ENCODE measurements at places on chromosomes 7 and 10.
A peak's percentile ranks its signal among the peaks of the same experiment; 100 is the strongest.

GRCh38 chr7:120583899-120584586, 273.9 kb downstream of the TSPAN12 start:
- DNase-seq: peak; percentile 59

GRCh38 chr10:22243321-22243720, 25.5 kb upstream of the EBLN1 start:
- DNase-seq: no peak

DNA sequence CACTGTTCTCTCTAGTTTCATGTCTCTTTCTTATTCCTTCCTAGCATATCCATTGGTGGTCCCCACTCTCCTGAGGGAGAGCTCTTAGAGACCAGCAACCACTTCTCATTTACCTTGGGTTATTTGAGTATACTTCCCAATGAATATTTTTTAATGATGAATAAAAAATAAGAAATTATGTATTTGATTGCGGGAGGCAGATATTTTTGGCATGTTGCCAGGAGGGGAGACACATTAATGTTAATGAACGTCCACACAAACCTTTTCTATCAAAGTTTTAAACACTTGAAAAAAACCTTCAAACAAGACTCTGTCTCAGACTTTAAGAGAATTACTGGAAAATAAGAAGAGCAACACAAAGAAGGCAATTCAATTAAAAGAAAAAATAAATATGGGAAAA, 260.6 kb upstream of the MAGI2 start:
- no peak for DNase-seq

DNA sequence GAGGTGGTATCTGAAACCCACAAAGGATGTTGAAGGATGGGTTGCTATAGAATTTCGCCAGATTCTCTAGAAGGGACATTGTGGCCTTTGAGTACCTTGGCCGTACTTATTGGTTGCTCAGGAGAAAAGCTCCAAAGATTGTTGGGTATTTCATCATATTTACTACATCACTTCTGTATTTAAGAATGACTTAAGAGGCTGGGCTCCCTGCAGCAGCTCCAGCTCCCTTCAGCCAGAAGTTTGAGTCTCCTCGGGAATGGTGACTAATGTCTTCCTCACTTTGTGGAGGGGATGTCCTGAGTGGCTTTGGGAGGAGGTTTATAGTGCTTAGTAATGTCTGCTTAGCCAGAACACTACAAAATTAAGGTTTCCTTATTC, 18.1 kb downstream of the MINDY4 start:
- DNase-seq: peak; percentile 89

GRCh38 chr7:42105554-42106358, 131.3 kb downstream of the GLI3 start:
- DNase-seq: no peak

DNA sequence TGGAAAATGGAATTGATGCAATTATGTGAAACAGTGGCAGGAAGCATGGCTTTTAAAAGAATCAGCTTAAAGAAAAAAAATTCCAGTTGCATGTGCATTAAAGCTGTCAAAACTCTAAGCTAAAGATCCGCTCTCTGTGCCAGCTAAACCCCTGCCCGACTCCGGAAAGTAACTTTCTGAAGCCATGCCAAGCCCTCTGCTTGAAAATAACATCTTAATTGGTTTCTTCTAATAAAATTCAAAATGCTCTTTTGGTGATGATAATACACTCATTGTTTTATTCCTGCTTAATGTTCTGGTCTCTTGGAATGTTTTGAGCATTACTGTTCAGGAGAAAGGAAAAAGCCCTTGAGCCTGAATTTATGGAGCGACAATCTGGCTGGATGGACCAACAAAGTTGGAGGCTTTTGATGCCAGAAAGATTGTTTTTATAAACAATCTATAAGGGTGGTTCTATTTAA, 11.7 kb downstream of the SEMA3C start:
- no peak for DNase-seq

- DNase-seq: no peak
Measured at GRCh38 chr10:91549262-91549661, 83.6 kb downstream of the PPP1R3C start.

DNA sequence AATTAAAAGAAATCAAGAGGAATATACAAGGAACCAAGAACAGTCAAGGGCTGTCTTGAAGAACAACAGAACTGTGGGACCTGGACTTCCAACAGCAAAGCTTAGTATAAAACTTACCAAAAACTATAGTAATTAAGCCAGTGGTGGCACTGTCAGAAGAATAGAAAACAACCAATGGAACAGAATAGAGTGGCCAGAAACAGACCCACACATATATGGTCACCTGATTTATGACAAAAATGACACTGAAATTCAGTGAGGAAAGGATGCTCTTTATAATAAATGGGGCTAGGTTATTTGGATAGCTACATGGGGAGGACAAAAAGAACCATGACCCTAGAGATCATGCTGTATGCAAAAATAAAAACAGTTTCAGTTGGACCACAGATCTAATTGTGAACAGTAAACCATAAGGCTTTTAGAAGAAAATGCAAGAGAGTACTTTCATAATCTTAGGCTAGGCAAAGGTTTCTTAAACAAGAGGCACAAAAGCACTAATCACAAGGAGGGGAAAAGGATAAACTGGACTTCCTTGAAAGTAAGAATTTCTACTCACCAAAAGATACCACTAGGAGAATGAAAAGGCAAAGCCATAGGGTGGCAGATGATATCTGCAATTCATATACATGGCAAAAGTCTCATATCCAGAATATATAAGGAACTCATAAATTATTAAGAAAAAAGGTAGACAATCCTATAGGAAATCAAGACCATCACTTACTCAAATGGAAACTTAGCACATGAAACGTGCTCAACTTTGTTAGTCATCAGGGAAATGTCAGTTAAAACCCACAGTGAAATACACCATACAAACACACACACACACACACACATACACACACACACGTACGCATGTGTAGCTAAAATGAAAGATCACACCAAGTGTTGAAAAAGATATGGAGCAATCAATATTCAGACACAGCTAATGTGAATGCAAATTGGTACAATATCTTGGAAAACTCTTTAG, 20.8 kb downstream of the HYCC1 start:
- no peak for DNase-seq

- DNase-seq: no peak
Measured at GRCh38 chr7:69435711-69436110, 162.6 kb upstream of the AUTS2 start.

- no peak for DNase-seq
Measured at GRCh38 chr10:121593281-121594075, 4.8 kb downstream of the FGFR2 start.

GRCh38 chr10:48640326-48640725, 35.5 kb upstream of the ARHGAP22 start:
- no peak for DNase-seq

DNA sequence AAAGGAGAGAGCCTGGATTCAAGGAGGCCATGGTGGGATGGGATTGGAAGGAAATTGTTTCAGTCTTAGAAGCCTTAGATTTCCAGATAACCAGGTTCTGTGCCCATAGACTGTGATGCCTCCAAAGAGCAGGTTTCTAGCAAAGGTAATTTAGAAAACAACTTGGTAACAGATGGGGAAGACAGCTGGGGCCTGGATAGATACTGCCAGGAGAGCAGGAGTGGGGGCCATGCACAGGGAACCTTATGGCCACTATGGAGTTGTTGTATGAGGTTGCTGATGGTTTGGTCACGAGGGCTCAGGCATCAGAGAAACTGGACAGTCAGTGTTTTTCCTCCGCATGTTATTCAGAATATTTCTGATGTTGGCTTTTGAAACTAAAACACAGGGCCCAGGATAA, 901.9 kb downstream of the LRMDA start:
- no peak for DNase-seq

DNA sequence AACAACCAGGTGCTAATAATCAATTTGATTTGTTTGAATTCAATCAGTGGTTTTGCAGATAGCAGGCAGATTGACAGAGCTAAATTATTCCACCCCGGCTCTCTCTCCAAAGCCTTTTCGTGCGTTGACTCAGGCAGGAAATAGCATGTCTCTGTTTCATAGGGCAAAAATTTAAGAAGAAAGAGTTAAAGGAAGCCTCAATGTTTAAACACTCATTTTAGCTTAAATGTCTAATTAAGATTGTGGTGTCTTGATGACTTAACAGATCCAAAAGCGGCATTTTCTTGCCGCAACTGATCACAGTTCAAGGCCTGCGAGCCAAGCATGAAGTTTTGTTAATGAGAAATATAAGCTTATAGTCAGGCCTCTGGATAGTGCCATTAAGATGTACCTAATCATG, 1051.1 kb upstream of the AUTS2 start:
- no peak for DNase-seq

DNA sequence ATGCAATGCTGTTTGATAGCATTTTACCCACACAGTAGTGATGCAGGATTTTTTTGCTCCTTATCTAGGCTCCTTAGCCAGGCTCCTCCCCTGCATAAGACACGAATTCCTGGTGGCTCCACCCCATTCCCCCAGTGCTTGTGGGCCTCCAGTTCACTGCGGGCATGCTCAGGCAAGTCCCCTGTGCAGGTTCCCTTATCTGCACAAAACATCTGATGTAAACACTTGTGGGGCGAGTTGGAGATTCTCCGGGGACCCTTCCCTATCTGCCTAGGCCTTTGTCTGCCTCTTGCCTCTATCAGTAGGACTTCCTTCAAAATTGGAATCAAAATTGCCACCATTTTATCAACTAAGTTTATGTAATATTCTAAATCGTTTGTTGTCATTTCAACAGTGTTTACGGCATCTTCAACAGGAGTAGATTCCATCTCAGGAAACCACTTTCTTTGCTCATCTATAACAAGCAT, 5.4 kb upstream of the STK17A start:
- DNase-seq: peak; percentile 61

DNA sequence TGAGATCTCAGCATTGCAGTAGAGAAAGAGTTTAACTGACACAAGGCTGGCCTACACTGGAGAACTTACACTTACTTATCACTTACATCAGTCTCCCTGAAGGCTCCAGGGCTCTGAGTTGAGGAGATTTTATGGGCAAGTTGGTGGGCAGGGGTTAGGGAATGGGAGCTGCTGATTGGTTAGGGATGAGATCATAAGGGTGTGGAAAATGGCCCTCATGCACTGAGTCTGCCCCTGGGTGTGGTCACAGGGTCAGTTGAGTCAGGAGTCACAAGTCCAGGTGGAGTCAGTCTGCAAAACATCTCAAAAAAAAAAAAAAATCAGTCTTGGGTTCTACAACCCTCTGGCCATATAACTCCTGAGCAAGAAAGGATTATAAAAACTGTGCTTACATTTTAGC, 60.5 kb downstream of the PPP1R17 start:
- no peak for DNase-seq

GRCh38 chr10:88592381-88592780, 5.8 kb downstream of the LIPJ start:
- no peak for DNase-seq

DNA sequence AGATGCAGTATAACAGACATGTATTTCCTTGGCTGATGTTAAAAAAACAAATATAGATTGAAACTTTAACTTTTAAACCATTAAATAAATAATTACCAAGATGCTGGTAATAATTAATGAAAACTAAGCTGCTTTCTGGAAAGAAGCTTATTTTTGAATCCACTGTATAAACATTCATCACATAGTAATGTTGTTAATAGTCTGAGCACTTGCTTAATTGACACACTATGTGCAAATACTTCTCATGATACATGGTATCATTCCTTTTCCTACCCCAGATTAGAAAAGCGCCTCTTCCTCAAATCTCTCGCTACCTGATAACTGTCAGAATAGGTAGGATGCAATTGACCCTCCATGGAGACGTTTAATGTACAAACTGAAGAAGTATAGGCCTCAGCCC, 15.0 kb upstream of the COL28A1 start:
- DNase-seq: no peak

- DNase-seq: peak; percentile 78
Measured at GRCh38 chr10:17257466-17258321, 29.7 kb downstream of the VIM start.

- no peak for DNase-seq
Measured at GRCh38 chr10:132866601-132867381, 75.6 kb downstream of the CFAP46 start.

GRCh38 chr7:134831862-134832261, 52.4 kb downstream of the CALD1 start:
- no peak for DNase-seq

GRCh38 chr10:30042820-30043219, 16.6 kb downstream of the JCAD start:
- no peak for DNase-seq

- no peak for DNase-seq
Measured at GRCh38 chr7:115086146-115086841, 164.4 kb downstream of the MDFIC start.

DNA sequence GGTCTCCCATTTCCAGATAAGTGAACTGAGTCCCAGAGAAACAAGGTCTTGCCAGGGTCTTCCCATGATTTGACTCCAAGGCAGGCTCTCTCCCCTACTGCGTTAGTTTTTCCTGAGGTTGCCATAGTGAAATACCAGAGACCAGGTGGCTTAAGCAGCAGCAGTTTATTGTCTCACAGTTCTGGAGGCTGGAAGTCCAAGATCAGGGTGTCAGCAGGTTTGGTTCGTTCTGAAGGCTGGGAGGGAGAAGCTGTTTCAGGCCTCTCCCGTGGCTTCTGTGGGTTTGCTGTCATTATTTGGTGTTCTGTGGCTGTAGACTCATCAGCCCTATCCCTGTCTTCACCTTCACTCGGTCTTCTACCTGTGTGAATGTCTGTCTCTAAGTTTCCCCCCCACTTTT, 129.9 kb downstream of the GRK5 start:
- DNase-seq: no peak

DNA sequence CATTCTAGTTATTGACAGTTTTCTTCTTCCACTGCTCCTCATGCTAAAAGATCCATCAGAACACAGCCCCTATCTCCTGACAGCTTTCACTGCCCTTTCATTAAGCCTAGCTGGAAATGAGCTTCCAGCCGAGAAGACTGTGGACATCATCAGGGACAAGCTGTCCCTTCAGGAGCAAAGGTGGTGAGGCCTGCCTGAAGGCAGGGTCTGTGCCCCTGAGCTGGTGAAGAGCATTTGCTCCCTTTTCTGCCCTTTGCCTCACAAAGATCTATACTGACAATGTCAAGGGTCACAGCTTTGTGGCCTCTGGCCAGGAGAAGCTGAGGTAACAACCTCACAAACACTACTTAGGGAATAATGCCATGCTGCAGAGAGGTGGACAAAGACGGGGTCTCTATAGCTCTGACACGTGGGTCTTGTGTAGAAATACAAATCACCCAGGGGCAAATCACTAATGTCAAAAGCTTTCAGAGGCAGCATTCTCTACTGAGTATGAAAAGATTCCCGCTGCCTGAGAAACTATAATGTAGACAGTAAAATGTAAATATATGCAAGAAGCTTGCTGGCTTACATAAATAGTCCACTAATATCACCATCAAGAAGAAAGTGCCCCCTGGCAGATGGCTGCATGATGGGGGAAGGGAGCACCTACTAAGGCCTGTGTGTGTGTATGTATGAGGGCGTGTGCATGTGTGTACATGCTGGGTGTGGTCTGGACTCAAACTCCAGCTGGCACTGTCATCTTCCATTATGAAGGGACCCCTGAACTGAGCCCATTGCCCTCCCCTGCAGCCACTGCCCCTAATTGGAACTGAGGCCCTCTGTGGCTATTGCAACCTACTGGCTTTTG, 55.8 kb downstream of the HBP1 start:
- no peak for DNase-seq

- peak; percentile 46 for DNase-seq
Measured at GRCh38 chr10:15433850-15434537, 62.9 kb upstream of the FAM171A1 start.

GRCh38 chr10:8618834-8619233, 564.3 kb downstream of the GATA3 start:
- no peak for DNase-seq

Data from IMR-90 (cell line).